ENCODE measurements at places on chromosomes 7 and 10.

- DNase-seq, result no peak
Measured at GRCh38 chr7:116782177-116782711, 80.1 kb upstream of the CAPZA2 start.

DNA sequence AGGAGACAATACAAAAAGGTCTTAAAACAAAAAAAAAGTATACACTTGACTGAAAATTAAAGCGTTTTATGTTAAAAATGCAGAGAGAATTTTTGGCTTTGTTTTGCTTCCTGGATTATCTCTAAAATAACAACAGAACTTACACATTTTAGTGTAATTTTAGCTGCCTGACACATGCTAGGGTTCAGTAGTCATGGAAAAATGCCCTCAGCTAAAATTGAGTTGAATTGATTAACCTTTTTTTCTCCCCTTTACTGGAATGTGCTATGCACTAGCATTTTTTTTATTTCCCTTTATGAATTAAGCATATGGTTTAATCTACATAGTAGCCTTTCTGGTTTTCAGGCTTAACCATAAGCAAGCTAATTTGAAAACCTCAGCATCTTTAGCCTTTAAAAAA, 89.9 kb downstream of the ZNF277 start:
- no peak for DNase-seq

- DNase-seq, result no peak
Measured at GRCh38 chr10:23139677-23140076, 44.3 kb downstream of the MSRB2 start.

- DNase-seq, result no peak
Measured at GRCh38 chr10:61503051-61503450, 49.9 kb upstream of the TMEM26 start.

DNA sequence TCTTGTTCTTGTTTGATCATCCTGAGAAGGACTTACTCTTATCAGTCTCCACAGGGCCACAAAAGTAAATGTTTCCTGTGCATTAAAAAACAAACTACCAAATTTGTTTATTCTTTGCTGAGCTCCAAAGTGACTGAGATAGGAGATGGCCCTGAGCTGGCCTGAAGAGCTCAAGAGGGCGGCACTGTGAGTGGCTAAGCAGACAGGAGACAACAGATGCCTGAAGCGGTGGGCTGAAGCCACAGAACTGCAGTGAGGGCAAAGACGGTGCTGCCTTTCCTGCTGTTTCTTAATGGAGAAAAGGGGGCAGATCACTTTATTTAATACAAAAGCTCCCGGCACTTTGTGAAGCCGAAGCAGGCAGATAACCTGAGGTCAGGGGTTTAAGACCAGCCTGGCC, 379.6 kb downstream of the ARL4A start:
- DNase-seq, result no peak

GRCh38 chr7:138945154-138945553, 36.0 kb downstream of the KIAA1549 start:
- DNase-seq, result no peak

- no peak for DNase-seq
Measured at GRCh38 chr7:44348300-44348699, 22.9 kb upstream of the CAMK2B start.

DNA sequence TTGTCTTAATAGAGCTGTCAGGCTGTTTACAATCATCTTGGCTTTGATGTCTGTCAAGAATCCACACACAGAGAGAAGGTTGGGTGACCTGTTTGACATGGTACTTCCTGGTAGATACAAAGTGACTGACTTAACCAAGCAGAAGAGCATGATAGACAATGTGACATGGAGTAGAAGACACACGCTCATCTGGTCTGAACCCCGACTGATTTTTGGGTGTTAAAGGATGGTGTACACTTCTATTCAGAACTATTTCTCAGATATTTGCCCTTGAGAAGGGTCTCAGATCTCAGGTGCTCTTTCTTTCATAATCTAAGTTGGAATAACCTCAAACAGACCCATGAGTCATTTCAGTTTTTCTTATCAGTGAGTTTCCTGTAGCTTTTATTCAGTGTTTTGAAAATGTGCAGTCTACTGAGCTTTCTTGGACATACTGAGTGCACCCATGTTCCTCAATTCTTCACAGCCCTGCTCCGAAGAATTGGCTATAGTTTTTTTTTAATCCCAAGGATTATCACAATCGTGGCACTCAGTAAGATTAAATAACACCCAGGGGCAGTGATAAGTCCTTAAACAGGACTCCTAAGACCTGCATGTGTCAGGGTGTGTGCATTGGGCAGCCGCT, 46.4 kb upstream of the NXPH1 start:
- DNase-seq, result no peak

- DNase-seq, result no peak
Measured at GRCh38 chr7:133919810-133920209, 207.3 kb upstream of the LRGUK start.

DNA sequence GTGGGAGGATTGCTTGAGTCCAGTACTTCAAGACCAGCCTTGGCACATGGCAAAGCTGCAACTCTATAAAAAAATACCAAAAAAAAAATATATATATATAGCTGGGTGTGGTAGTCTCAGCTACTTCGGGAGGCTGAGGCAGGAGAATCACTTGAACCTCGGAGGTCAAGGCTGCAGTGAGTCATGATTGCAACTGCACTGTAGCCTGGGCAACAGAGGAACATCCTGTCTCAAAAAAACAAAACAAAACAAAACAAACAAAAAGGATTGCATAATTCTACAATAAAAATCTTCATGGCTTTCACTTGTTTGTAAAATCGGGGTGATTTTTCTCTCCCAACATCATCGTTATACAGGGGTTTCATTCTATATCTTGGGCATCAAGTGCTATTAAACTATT, 35.1 kb downstream of the GUSB start:
- no peak for DNase-seq

DNA sequence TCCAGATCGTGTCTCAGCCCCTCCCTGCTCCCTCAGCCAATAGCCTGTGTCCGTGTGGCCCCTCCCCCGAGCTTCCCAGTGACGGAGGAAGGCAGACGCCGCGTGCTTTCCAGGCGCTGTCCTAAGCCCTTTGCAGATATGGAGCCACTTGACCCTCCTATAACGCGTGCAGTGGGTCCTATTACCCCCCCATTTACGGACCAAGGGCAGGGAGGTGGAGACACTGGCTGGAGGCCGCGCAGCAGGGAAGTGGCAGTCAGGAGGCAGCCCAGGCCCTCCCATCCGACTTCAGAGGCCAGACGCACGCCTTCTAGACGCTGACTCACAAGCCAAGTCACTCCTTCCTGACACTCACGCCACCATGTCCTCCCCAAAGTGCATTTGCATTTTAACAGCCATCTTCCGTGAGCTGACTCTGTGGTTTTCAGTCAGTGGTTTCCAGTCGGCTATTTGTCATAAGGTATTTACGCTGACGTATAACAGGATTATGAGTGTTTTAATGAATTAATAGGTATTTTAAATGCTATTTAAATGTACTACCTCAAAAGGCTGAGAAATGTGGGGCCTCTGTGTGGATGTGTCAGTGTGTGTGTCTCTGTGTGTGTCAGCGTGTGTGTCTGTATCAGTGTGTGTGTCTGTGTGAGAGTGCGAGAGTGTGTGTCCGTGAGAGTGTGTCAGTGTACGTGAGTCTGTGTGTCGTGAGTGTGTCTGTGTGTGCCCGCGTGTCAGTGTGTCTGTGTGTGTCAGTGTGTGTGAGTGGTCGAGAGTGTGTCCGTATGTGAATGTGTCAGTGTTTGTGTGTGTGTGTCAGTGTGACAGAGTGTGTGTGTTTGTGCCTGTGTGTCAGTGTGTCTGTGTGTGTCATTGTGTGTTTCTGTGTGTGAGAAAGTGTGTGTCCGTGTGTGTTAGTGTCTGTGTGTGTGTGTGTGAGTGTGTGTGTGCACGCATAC, 92.0 kb upstream of the INSIG1 start:
- DNase-seq, result peak; percentile 83

DNA sequence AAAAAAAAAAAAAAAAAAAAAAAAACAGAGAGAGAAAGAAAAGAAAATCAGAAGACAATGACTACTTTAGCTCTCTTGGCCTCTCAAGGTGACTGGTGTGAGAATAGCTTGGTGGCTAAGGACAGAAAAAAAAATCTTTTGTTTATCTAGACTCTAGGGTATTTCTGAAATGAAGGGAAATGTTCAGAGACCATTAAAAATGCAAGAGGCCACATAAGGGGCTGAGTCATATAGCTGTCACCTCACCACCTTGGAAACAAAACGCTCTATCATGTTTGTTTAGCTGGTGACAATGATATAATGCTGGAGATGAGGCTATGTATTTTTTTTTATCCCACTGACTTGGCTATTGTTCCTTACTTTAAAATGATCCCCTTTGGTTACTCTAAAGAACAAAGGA, 287.0 kb upstream of the CDC14C start:
- DNase-seq, result no peak

GRCh38 chr7:70356787-70357328, 758.6 kb downstream of the AUTS2 start:
- DNase-seq, result no peak

DNA sequence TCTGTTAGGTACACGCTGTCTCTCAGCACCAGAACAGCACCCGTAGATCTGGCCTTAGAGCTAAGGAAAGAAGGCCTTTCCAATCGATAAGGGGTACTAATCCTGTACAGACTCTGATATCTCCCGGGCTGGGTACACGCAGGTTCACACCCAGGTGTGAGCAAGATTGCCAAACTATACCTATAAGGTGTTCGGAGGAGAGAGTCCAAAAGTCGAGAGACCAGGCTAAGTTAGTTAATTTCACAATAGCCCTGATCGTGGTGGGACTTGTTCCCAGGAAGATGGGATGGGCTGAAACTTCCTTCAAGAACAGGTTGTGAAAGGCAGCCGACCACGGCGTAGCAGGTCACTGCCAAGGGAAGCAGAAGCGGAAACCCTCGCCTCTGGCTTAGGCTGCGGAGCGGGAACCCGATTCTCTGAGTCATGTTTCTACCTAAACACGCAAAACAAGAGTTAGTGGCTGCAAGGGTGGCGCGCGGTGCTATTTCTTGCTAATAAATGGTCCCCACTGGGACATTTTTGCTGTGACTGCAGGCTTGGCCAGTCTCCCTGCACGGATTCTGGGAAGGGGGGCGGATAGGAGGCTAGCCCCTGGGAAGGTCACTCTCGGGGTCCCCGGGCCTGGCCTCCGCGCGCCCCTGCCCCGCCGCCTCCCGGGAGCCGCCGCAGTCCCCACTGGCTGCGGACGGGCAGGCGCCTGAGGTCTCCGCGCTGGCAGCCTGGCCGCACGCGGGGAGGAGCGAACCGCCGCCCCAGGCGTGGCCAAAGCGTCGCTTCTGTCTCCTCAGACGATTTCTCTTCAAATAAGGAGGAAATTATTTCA, 75.4 kb upstream of the PDSS1 start:
- DNase-seq, result peak; percentile 10
